ENCODE measurements at places on chromosomes 12 and 14.

GRCh38 chr12:51087818-51088217 is 4.4 kb upstream of the CSRNP2 start:
- no peak for DNase-seq

GRCh38 chr12:123971770-123972456 is 718 bp downstream of the CCDC92 start:
- DNase-seq = no peak

GRCh38 chr12:48106681-48107613 is 1.1 kb upstream of the SENP1 start:
- no peak for DNase-seq

GRCh38 chr12:40262657-40263056 is 37.9 kb downstream of the LRRK2 start:
- DNase-seq = no peak

- no peak for DNase-seq
Observed at GRCh38 chr12:61530456-61530855, 729.7 kb upstream of the USP15 start.
